ENCODE measurements at places on chromosomes 5 and 9. TPM values are rescaled to one million over a fixed set of nuclear protein-coding genes. Genes with fewer than 3 reads are reported as not detected.

Gene DMRT2
- not detected for polyA plus RNA-seq

Gene CANX
- 208 TPM for polyA plus RNA-seq

Gene MYMK
- polyA plus RNA-seq = not detected

Gene IL7R
- 5.3 TPM for polyA plus RNA-seq

Gene TMC1
- 0.06 TPM for polyA plus RNA-seq

Gene IRX4
- polyA plus RNA-seq = 20.4 TPM

Gene CA9
- polyA plus RNA-seq = 37.7 TPM

Gene PPP2R2B
- polyA plus RNA-seq = 0.18 TPM

Gene PAPPA
- 0.06 TPM for polyA plus RNA-seq

Gene PPIC
- polyA plus RNA-seq = 38.7 TPM

Measured in mammary epithelial cell (primary cell).